ENCODE measurements at places on chromosomes 7 and 10. TPM values are rescaled to one million over a fixed set of nuclear protein-coding genes. Genes with fewer than 3 reads are reported as not detected.

DNA sequence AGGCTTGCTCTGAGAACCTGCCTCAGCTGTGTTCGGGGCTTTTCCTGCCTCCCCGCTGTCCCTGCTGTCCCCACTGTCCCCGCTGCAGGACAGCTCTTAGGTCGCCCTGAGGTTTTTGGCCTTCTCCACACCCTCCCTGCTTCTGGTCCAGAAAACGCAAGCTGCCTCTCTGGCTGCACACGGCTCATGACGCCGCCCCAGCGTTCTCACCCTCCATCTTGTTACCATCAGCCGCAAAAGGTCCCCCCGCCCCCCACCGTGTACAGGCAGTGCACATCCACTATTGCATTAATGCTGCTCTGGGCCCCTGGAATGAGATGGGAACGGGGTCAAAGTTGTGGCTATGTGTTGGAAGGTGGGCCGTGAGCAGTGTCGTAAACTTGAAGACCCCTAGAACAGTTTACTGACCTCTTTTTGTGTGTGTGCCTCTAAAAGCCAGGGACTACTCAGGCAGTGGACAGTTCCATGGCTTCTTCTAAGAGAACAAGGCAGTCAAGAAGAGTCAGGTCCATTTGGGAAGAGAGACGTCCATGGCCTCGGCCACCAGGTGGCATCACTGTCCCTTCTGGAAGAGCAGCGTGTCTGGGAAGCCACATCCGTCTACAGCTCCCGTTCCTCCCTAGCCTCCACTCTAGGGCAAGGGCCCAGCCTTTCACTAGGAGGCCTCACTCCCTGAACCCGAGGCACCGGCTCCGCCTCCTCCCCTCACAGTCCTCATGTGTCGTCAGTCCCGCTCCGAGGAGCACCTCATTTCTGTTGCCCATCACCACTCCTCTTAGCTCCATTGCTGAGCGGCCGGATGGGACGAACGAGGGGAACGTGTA, 38.5 kb upstream of the MKRN1 start:
- peaks cover 9% of the 10 kb centered on the region for H3K4me1 ChIP-seq
- H3K27ac ChIP-seq, result peak overlapping the region; percentile 74
- no peaks in the 10 kb centered on the region for H3K27me3 ChIP-seq
- DNase-seq, result peak; percentile 92
- no peak overlapping the region for H3K4me3 ChIP-seq

DNA sequence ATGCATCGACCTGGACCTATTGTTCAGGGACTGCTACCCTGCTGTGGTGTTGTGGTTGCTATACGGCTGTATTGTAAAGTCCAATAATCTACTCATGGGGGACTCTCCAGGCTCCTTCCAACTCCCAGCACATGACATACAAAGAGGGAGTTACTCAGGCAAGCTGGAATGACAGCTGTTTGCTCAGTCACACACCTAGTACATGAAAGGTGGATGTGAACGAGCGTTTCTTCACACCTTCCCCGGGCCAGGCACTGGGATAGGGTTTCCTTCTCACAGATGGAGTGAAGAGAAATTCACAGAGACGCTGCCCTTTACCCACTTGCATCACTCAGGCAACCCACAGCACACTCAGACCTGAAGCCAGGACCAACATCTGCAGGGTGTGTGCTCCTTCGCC, 215.7 kb downstream of the TNS3 start:
- DNase-seq, result no peak
- H3K4me3 ChIP-seq, result no peak overlapping the region
- no peaks in the 10 kb centered on the region for H3K4me1 ChIP-seq
- H3K27ac ChIP-seq, result no peak overlapping the region
- H3K36me3 ChIP-seq, result no peaks in the 10 kb centered on the region

The CPEB3 gene
- total RNA-seq, result 4.1 TPM

The MGAM2 gene
- total RNA-seq, result 0.12 TPM

The ADCYAP1R1 gene
- total RNA-seq, result 3.8 TPM

GRCh38 chr10:10642189-10642588, 375.5 kb upstream of the CELF2 start:
- no peaks in the 10 kb centered on the region for H3K4me1 ChIP-seq
- no peaks in the 10 kb centered on the region for H3K27me3 ChIP-seq
- peak overlapping the region; percentile 75 for H3K27ac ChIP-seq
- H3K36me3 ChIP-seq, result no peaks in the 10 kb centered on the region
- no peak overlapping the region for H3K4me3 ChIP-seq

- no peak for DNase-seq
- no peak overlapping the region for H3K27ac ChIP-seq
These were observed 7.2 kb downstream of the RBM20 start for GRCh38 chr10:110651044-110651958.

GRCh38 chr10:111125102-111125501, 48.3 kb downstream of the ADRA2A start:
- H3K4me3 ChIP-seq, result no peak overlapping the region
- DNase-seq, result no peak
- no peaks in the 10 kb centered on the region for H3K27me3 ChIP-seq

The CDK1 gene
- total RNA-seq, result 98.9 TPM

DNA sequence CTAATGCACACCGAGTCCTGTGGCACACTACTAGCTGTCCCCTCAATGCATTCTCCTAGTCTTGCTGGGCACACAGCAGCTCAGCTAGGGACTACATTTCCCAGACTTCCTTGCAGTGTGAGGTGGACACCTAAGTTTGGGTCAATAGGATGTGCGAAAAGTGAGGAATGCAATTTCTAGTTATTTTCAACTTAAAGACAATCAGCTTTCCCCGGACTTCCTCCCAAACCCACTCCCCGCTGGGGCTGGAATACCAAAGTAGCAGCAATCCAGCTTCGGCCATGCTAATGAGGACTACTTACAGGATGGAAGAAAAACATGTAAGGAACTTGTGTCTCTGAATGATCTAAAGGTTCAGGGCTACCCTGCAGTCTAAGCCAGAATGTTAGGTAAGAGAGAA, 286.4 kb upstream of the LRRN3 start:
- no peaks in the 10 kb centered on the region for H3K36me3 ChIP-seq
- no peak overlapping the region for H3K4me3 ChIP-seq
- H3K27me3 ChIP-seq, result no peaks in the 10 kb centered on the region
- H3K4me1 ChIP-seq, result no peaks in the 10 kb centered on the region
- H3K27ac ChIP-seq, result no peak overlapping the region

GRCh38 chr10:22410846-22411245, 65.5 kb downstream of the SPAG6 start:
- no peak for DNase-seq
- no peak overlapping the region for H3K4me3 ChIP-seq
- H3K4me1 ChIP-seq, result no peaks in the 10 kb centered on the region
- no peak overlapping the region for H3K27ac ChIP-seq

The SNX10 gene
- 8.2 TPM for total RNA-seq

- peaks cover 36% of the 10 kb centered on the region for H3K4me1 ChIP-seq
- no peaks in the 10 kb centered on the region for H3K36me3 ChIP-seq
- no peaks in the 10 kb centered on the region for H3K27me3 ChIP-seq
- DNase-seq, result peak; percentile 82
- peak overlapping the region; percentile 87 for H3K27ac ChIP-seq
These were observed 39.2 kb downstream of the WBP1L start for GRCh38 chr10:102782673-102783551.
